ENCODE measurements at places on chromosomes 13 and 19. TPM values are rescaled to one million over a fixed set of nuclear protein-coding genes. Genes with fewer than 3 reads are reported as not detected.

The CGB8 gene
- total RNA-seq, result not detected

The C13orf42 gene
- total RNA-seq, result not detected

DNA sequence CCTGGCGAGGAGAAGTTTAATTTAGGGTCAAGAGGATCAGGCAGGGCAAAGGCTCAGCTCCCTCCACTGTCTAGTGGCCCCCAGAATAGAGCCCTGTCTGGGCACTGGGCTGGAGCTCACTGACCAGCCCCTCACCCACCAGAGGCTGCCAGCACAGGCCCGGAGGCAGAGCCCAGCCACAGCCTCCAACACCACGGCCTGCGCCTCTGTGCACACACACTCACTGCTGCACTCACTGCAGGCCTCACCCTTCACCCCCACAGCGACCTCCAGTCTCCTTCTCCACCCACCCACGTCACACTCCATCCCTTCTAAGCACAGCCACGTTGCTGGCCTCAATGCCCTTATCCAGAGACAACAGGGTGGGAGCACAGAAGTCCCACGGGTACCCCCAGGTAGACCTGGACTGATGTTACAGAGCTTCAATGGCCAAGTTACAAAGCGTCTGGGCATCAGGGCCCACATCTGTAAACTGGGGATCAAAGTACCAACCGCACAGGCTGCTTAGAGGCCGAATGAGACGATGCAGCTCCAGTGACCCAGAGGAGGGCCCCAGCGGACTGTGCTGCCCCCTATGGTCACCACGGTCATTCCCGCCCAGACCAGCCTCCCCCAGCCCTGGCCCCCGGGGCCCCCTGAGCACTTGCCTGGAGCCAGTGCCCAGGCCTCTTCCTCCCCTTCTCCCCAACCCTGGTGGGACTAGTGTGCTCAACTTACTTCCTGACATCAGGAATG, 4.5 kb upstream of the PRKD2 start:
- DNase-seq, result no peak

The ZNF20 gene
- 1.2 TPM for total RNA-seq

The ZNF98 gene
- not detected for total RNA-seq

The CYP2A13 gene
- total RNA-seq, result not detected

The C19orf38 gene
- 0.99 TPM for total RNA-seq

DNA sequence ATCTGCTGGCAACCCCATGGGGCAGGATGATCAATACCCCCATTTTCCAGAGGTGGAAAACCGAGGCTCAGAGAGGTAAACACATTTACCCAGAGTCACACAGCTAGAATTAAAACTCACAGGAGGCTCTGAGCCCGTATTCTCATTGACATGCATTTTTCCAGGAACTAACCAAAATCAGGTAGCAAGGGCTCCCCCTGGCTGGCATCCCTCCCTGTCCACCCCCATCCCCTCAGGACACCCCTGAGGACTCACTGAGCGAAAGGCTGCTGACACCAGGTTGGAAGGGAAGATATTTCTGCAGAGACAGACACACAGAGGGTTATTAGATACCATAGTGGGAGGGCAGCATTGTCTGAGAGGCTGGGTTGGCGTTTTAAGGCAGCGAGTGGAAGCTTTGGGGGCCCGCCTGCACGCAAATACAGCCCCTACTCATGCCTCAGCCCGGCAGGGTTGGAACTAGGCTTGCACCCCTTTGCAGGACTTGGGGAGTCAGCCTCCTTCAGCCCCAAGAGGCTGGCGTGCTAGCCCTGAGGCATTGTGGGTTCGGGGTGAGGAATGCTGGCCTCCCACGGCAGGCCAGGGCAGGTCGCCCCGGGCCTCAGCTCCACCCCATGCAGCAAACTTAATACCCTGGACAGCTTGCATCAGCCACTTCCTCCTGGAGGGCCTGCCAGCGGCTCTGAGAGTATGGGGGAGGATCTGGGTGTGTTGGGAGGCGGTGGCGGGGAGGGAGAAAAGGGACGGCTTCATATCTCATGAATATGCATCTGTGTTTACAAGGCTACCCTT, 3.9 kb downstream of the SLC1A5 start:
- DNase-seq, result peak; percentile 53

- no peak for DNase-seq
Observed at GRCh38 chr13:48561466-48562235, 28.8 kb upstream of the RCBTB2 start.

The LSR gene
- total RNA-seq, result 18.7 TPM

GRCh38 chr19:30620354-30620753, 248.2 kb downstream of the ZNF536 start:
- no peak for DNase-seq

DNA sequence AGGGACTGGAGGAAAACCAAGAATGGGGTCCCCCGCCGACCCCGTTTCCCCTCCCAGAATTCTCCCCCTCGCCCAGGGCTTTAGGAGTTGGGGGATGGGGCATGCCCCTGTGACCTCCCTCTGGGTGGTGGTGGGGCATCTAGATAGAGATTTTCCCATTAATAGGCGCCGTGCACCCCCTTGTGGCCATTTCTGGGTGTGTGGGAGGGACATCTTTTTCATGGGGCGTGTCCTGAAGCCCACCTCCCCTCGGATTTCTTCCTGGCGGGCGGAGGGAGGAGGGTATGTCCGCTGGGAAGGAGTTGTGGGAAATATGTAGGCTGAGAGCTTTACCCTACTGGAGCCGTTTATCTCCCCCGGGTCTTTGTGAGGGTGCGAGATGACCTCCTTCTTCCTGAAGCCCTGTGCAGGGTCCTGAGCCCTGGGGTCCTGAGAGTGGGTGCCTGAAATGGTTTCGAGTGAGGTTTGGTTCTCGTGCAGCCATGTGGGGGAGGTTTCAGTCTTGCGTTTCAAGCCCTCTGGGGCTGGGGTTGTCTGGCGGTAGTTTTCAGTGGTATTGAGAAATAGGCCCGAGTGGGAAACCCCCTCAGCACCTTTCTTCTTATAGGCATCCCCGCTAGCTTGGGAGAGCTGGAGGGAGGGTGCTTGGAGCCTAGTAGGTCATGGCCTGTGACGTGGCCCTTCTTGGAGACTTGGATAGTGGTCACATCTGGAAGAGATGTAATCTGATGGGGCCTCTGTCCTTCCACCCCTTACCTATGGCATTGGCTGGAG, 1.0 kb downstream of the PRMT1 start:
- DNase-seq, result peak; percentile 77

- no peak for DNase-seq
Observed at GRCh38 chr19:15635016-15635805, 5.5 kb upstream of the CYP4F3 start.

DNA sequence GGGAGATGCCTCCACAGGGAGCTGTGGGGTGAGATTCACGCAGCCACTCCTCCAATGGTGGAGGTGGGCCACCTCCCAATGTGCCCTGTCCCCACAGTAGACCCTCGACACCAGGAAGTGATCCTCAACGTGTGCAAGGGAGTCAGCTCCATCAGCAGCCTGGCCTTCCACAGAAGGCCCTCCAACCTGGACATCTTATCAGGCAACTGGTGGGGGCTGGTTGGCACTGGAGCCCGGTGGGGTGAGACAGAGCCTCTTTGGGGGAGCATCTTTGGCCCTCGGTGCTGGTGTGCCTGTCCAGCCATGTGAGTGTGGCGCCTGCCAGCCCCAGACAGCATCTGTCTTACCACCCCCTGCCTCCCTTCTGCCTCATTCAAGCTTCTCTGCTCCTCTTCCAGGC, 19.7 kb upstream of the RNF17 start:
- no peak for DNase-seq

DNA sequence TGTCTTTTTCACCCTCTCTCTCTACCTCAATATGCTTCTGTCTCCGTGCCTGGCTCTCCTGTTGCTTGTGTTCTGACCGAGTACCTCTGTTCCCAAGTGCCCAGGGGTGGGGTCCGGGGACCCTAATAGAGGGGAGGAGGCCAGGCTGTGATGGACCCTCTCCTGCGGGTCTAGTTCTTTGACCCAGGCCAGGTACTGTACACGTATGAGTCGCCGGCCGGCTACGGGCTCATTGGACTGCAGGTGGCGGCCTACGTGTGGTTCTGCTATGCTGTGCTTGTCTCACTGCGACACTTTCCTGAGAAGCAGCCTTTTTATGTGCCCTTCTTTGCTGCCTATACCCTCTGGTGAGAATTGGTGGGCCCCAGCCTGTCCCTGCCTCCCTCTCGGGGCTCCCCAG, 4.4 kb downstream of the TMEM145 start:
- no peak for DNase-seq

The DCT gene
- not detected for total RNA-seq

DNA sequence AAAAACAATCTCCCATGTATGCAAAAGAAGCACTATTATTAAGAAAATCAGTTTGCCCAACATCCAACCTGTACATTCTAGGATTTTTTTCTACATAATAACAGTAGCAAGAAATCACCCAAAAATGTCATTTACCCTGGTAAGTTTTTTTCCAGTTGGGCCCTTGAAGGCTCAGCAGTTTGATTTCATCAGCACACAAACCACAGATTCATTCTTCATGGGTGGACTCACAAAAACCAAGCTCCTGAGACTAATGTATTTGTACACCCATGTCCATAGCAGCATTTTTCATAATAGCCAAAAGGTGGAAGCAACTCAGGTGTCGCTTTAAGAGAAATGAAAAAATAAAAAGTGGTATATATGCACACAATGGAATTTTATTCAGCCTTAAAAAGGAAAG, 210.1 kb downstream of the TBC1D4 start:
- DNase-seq, result no peak

DNA sequence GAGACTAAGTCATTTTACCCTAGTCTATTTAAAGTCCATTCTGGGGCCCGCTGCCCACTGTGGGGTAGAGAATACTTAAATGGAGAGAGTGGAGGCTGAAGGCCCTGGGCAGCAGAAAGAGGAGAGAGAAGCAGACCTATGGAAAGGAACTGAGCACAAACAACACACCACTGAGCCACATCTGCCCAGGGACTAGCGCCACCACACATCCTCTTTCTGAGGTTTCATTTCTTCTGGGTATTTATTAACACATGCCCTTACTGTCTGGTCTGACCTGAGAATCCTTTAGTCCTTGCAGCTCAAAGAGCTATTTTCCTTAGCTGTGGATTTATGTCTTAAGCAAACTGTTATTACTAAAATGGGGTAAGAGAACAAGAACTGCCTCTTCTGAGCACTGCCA, 154.0 kb downstream of the NALCN start:
- no peak for DNase-seq

The ZNF808 gene
- total RNA-seq, result 12.1 TPM

DNA sequence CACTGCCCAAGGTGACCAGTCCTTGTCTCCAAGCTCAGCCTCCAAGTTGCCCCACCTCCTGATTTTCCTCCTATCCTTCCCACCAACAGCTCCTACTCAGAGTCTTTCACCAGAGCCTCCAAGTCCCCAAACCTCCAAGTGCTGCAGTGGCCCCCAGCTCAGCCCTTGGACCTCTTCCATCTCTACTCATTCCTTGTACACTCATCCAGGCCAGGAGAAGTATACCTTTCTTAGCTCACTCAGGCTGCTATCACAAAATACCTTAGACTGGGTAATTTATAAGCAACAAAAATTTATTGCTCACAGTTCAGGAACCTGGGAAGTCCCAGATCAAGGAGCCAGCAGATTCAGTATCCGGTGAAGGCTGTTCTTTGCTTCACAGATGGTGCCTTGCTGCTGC, 11.3 kb downstream of the ATP7B start:
- no peak for DNase-seq

DNA sequence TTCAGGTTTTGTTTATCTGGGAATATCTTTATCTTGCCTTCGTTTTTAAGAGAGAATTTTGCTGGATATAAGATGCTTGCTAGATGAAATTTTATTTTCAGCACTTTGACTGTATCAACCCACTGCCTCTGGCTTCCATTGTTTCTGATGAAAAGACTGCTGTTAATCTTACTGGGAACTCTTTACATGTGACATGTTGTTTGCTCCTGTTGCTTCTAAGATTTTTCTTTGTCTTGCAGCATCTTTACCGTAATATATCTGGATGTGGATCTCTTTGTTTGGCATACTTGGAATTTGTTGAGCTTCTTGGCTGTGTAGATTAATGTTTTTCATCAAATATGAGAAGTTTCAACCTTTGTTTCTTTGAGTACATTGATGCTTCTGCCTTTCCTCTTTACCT, 18.0 kb upstream of the CEBPG start:
- DNase-seq, result no peak

DNA sequence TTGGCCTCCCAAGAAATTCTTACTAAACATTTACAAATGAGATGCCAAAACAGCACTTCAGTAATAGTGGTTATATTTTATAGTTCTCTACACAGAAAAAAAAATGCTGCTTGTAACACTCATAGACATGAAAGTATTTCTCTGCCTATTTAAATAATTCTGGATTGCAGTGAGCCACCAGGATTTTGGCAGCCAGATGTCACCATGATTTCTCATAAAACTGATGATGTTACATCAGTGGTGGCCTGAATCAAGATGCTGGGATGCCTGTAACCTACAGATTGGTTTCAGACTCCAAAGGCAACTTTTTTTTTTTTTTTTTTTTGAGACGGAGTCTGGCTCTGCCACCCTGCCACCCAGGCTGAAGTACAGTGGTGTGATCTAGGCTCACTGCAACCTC, 2.7 kb upstream of the CAPS start:
- no peak for DNase-seq

The PSG4 gene
- not detected for total RNA-seq

GRCh38 chr13:87666831-87667230, 4.3 kb upstream of the SLITRK5 start:
- DNase-seq, result no peak

DNA sequence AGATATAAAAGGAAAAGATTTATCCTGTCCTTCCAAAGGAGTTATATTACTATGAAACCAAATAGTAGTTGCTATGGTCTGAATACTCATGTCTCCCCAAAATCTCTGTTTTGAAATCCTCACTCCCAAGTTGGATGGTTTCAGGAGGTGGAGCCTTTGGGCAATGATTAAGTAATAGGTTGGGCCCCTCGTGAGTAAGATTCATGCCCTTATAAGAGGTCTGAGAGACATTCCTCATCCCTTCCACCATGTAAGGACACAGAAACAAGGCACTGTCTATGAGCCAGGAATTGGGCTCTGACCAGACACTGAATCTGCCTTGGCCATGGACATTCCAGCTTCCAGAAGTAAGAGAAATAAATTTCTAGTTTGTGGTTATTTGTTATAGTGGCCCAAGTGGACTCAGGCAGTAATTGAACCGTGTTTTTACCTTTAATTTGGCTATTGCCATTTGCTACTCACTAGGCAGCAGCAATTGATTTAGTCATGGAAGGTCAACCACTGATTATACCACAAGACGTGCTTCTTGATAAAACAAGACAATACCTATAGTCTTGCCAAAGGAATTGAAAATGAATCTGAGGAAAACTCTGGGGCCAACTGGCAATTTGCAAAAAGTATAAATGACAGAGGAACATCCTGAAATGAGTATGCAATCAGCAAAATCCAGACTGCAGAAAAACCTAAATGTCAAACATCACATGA, 717.4 kb upstream of the SPRY2 start:
- DNase-seq, result no peak

GRCh38 chr13:101447852-101448251, 4.6 kb upstream of the ITGBL1 start:
- DNase-seq, result no peak

- no peak for DNase-seq
Observed at GRCh38 chr13:99396446-99396845, 89.2 kb upstream of the GPR183 start.

The CASP14 gene
- not detected for total RNA-seq

The ZNF723 gene
- not detected for total RNA-seq

The ZNF506 gene
- total RNA-seq, result 11.6 TPM

GRCh38 chr13:51584731-51585672, 740 bp downstream of the WDFY2 start:
- peak; percentile 45 for DNase-seq

All from activated T-cell treated with anti-CD3 and anti-CD28 coated beads, Interleukin-2, amount 50 U/mL, for 4 hours (primary cell).